ENCODE measurements at places on chromosomes 13 and 19. TPM values are rescaled to one million over a fixed set of nuclear protein-coding genes. Genes with fewer than 3 reads are reported as not detected.

EGLN2 gene
- 104 TPM for total RNA-seq

- H3K36me3 ChIP-seq = peaks cover 14% of the 10 kb centered on the region
- no peaks in the 10 kb centered on the region for H3K27me3 ChIP-seq
- no peak for DNase-seq
- peaks cover 24% of the 10 kb centered on the region for H3K4me1 ChIP-seq
These were observed 964 bp downstream of the KHSRP start for GRCh38 chr19:6423499-6424194.

DNAJB1 gene
- total RNA-seq = 80.0 TPM

C5AR2 gene
- 0.08 TPM for total RNA-seq

- peaks cover 2% of the 10 kb centered on the region for H3K4me1 ChIP-seq
- peaks cover 33% of the 10 kb centered on the region for H3K36me3 ChIP-seq
These were observed 60.1 kb upstream of the AKAP11 start for GRCh38 chr13:42211704-42212464.

DNA sequence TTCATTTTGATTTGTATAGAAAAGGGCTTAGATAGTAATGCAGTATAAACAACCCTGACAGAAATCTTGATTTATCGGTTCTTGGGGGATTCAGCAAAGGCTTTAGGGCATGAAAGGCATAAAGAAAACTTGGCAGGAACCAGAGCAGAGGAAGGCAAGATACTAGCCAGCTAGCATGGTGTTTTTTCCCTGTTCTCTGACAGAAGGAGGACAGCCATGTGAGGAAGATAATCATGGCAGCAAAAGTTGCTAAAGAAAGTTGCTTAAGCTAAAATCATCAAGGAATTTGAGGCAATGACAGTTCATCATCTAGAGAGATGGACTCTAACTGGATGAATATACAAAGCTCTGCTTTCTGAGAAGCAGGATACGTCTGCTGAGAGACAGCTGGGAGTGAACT lies 294.1 kb downstream of the KCNRG start:
- no peak overlapping the region for H3K4me3 ChIP-seq
- no peaks in the 10 kb centered on the region for H3K27me3 ChIP-seq
- H3K4me1 ChIP-seq = peaks cover 8% of the 10 kb centered on the region

GRCh38 chr13:27489456-27489855 lies 39.1 kb upstream of the MTIF3 start:
- peaks cover 10% of the 10 kb centered on the region for H3K4me1 ChIP-seq
- no peak overlapping the region for H3K27ac ChIP-seq
- no peaks in the 10 kb centered on the region for H3K36me3 ChIP-seq
- peaks cover 14% of the 10 kb centered on the region for H3K27me3 ChIP-seq
- no peak for DNase-seq

SHISA7 gene
- not detected for total RNA-seq

- H3K4me1 ChIP-seq = peaks cover 11% of the 10 kb centered on the region
- H3K27me3 ChIP-seq = no peaks in the 10 kb centered on the region
- H3K27ac ChIP-seq = no peak overlapping the region
- no peak overlapping the region for H3K4me3 ChIP-seq
- peaks cover 7% of the 10 kb centered on the region for H3K36me3 ChIP-seq
These were observed 33.0 kb downstream of the KPNA3 start for GRCh38 chr13:49759503-49759902.

- peaks cover 4% of the 10 kb centered on the region for H3K27me3 ChIP-seq
- no peak overlapping the region for H3K4me3 ChIP-seq
- no peak overlapping the region for H3K27ac ChIP-seq
These were observed 102.7 kb downstream of the DCLK1 start for GRCh38 chr13:36028359-36029025.

C3 gene
- 0.56 TPM for total RNA-seq

SIGLEC10 gene
- not detected for total RNA-seq

GRCh38 chr13:112103260-112103838 lies 36.4 kb downstream of the SOX1 start:
- peaks cover 2% of the 10 kb centered on the region for H3K4me1 ChIP-seq
- no peak overlapping the region for H3K27ac ChIP-seq
- no peak overlapping the region for H3K4me3 ChIP-seq
- peak; percentile 49 for DNase-seq

- no peaks in the 10 kb centered on the region for H3K27me3 ChIP-seq
- peaks cover 2% of the 10 kb centered on the region for H3K36me3 ChIP-seq
- no peak for DNase-seq
- H3K27ac ChIP-seq = no peak overlapping the region
These were observed 146.2 kb downstream of the SHISA2 start for GRCh38 chr13:25905611-25906010.

CCDC122 gene
- total RNA-seq = 12.4 TPM

GRCh38 chr13:59475911-59476310 lies 687.8 kb downstream of the DIAPH3 start:
- no peaks in the 10 kb centered on the region for H3K27me3 ChIP-seq
- H3K4me3 ChIP-seq = no peak overlapping the region
- no peaks in the 10 kb centered on the region for H3K36me3 ChIP-seq
- no peak for DNase-seq
- H3K4me1 ChIP-seq = peaks cover 10% of the 10 kb centered on the region

DNA sequence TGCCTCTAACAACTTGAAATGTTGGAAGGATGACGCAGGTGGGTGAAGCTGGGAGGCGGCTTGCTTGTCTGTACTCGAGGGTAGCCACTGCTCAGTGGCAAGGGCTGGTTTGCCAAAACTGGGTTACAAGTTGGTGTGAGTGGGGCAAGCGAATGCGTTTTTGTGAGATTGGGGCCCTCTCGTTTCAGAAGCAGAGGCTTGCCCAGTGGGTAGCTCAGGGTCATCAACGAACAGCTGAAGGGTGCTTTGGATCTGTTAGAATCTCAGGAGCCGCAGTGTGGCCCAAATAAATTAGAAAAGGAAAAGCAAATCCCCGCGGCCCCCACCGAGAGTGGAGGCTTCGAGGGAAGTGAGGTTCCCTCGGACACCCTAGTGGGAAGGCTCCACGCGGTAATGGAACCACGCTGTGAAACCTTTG lies 7.3 kb downstream of the ATP4B start:
- DNase-seq = no peak
- no peaks in the 10 kb centered on the region for H3K36me3 ChIP-seq
- no peak overlapping the region for H3K4me3 ChIP-seq
- no peak overlapping the region for H3K27ac ChIP-seq
- H3K4me1 ChIP-seq = peaks cover 43% of the 10 kb centered on the region

GRCh38 chr19:53424968-53425597 lies 6.7 kb upstream of the ZNF761 start:
- no peak for DNase-seq
- H3K27ac ChIP-seq = no peak overlapping the region
- no peaks in the 10 kb centered on the region for H3K4me1 ChIP-seq
- H3K36me3 ChIP-seq = peaks cover 6% of the 10 kb centered on the region
- H3K27me3 ChIP-seq = no peaks in the 10 kb centered on the region

GRCh38 chr13:98398581-98398980 lies 178.3 kb downstream of the STK24 start:
- peaks cover 7% of the 10 kb centered on the region for H3K4me1 ChIP-seq
- DNase-seq = no peak
- H3K4me3 ChIP-seq = no peak overlapping the region

- H3K4me1 ChIP-seq = no peaks in the 10 kb centered on the region
- peaks cover 21% of the 10 kb centered on the region for H3K27me3 ChIP-seq
- H3K4me3 ChIP-seq = no peak overlapping the region
These were observed 64.2 kb downstream of the TEX29 start for GRCh38 chr13:111384441-111385182.

DNA sequence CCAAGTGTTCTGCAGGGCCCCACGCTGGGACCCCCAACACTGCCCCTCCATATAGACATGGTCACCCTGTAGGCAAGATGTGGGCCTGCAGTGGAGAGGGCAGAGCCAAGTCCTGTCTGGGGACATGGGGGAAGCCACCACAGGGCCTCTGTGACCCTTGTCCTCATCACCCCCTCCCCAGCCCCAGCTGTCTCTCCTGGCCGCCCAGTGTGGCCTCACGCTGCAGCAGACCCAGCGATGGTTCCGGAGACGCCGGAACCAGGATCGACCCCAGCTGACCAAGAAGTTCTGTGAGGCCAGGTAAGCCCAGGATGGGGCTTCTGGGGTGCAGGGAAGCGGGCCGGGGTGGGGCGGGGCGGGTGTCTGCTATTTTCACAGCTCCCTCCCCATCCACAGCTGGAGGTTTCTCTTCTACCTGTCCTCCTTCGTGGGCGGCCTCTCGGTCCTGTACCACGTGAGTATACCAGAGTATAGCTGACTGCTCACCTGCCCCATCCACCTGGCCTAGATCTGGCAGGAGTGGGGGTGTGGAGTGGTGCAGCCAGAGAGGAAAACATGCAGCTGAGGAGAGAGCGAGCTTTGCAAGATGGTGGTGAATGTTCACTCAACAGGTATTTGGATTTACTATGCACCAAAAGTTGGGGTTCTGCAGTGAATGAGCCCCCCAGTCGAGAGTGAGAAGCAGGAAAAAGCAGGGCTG lies 46.4 kb downstream of the CERS4 start:
- no peaks in the 10 kb centered on the region for H3K36me3 ChIP-seq
- no peak for DNase-seq
- no peak overlapping the region for H3K27ac ChIP-seq
- peaks cover 3% of the 10 kb centered on the region for H3K4me1 ChIP-seq
- H3K27me3 ChIP-seq = no peaks in the 10 kb centered on the region
- H3K4me3 ChIP-seq = no peak overlapping the region

HAUS8 gene
- total RNA-seq = 11.6 TPM

GRCh38 chr13:43153436-43154090 lies 130.2 kb downstream of the DNAJC15 start:
- H3K4me3 ChIP-seq = no peak overlapping the region
- H3K27me3 ChIP-seq = no peaks in the 10 kb centered on the region
- peaks cover 49% of the 10 kb centered on the region for H3K4me1 ChIP-seq
- H3K27ac ChIP-seq = peak overlapping the region; percentile 32

DNA sequence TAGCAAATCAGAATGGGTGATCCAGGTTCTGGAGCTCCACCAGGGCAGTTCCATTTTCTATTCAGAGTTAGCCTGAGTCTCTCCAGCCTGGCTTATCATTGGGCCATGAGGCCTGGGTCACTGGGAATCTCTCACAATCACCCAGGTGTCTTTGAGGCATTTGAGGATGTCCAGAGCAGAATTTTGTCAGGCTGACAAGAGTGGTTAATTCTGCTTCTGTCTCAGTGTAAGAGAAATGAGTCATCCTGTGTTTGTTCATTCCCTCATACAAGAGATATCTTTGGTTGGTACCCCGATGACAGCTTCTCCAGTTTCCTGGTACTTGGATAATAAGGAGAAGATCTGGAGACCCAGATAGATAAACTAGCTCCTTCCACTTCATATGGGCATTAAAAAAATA lies 10.4 kb downstream of the ZNF93 start:
- no peaks in the 10 kb centered on the region for H3K27me3 ChIP-seq
- peaks cover 1% of the 10 kb centered on the region for H3K4me1 ChIP-seq

GRCh38 chr13:66675620-66676019 lies 554.5 kb downstream of the PCDH9 start:
- DNase-seq = no peak
- H3K4me3 ChIP-seq = no peak overlapping the region
- peaks cover 2% of the 10 kb centered on the region for H3K36me3 ChIP-seq
- peaks cover 4% of the 10 kb centered on the region for H3K4me1 ChIP-seq
- no peaks in the 10 kb centered on the region for H3K27me3 ChIP-seq

SGCG gene
- 0.70 TPM for total RNA-seq

DNA sequence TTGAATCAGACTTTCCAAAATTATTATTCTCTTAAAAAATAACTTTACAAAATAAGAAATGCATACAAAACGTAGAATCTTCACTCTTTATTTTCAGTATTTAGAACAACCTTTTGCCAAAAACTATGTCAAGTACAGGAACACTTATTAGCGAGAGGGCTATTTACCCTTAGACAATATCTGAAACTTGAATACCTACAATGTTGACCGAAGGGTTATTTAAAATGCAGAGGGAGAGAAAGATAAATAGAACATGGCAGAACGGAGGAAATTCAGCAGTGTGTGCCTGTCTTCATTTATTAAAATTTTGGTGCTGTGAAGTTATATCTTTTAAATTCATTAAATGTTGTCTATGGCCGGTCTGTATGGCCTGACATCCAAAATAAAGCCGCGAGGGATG lies 198.8 kb downstream of the EFNB2 start:
- peaks cover 14% of the 10 kb centered on the region for H3K36me3 ChIP-seq
- no peak overlapping the region for H3K4me3 ChIP-seq
- no peak for DNase-seq
- H3K4me1 ChIP-seq = no peaks in the 10 kb centered on the region
- no peaks in the 10 kb centered on the region for H3K27me3 ChIP-seq

CCNA1 gene
- not detected for total RNA-seq

DNA sequence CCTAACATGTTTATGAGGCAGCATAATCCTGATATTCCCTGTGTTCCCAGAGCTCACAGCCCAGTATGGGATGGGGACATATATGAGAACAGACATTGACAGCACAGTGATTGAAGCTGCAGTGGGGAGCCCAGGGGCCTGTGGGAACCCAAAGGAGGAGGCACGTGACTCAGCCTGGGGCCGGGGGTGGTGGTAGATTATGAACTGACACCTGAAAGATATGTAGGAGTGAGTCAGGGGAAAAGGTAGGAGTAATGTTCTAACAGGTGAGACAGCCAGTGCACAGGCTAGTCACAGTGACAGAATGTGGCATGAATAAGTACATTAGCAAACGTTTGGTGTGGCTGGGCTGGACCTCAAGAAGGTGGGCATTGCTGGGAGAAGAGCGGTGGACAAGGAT lies 29.0 kb downstream of the CKM start:
- H3K4me3 ChIP-seq = no peak overlapping the region
- DNase-seq = no peak
- H3K4me1 ChIP-seq = no peaks in the 10 kb centered on the region
- H3K27ac ChIP-seq = no peak overlapping the region
- peaks cover 43% of the 10 kb centered on the region for H3K36me3 ChIP-seq

DNA sequence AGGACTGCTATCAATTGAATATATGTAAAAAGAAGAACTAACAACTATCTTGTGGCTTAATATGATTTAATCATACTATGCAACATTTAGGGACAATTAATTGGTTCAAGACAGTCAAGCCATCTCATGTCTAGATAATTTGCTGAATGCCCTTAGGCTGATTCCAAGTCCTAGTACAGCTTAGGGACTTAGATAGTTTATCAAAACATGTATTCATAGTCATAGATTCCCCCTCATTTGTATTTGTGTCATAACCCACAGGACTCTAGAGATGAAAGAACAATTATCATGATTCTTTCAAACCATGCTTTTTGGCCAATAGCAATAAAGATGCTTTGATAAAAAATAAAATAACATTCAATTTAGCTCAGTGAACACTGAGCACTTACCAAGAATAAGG lies 607.6 kb downstream of the SLITRK1 start:
- DNase-seq = no peak

- H3K4me1 ChIP-seq = peaks cover 16% of the 10 kb centered on the region
- H3K4me3 ChIP-seq = peak overlapping the region; percentile 2
- H3K27ac ChIP-seq = no peak overlapping the region
- no peak for DNase-seq
- H3K36me3 ChIP-seq = peaks cover 11% of the 10 kb centered on the region
These were observed 21.8 kb downstream of the MRPS12 start for GRCh38 chr19:38952395-38953165.

ZNF763 gene
- 4.3 TPM for total RNA-seq

INSL3 gene
- total RNA-seq = not detected

GRCh38 chr13:33367926-33368325 lies 82.4 kb upstream of the STARD13 start:
- no peak overlapping the region for H3K4me3 ChIP-seq
- H3K27me3 ChIP-seq = no peaks in the 10 kb centered on the region
- no peak for DNase-seq

- no peak overlapping the region for H3K27ac ChIP-seq
- H3K4me1 ChIP-seq = peaks cover 21% of the 10 kb centered on the region
- H3K27me3 ChIP-seq = peaks cover 16% of the 10 kb centered on the region
These were observed 216 bp downstream of the SH2D3A start for GRCh38 chr19:6767081-6767356.
